ENCODE measurements at places on chromosomes 6 and 20.

DNA sequence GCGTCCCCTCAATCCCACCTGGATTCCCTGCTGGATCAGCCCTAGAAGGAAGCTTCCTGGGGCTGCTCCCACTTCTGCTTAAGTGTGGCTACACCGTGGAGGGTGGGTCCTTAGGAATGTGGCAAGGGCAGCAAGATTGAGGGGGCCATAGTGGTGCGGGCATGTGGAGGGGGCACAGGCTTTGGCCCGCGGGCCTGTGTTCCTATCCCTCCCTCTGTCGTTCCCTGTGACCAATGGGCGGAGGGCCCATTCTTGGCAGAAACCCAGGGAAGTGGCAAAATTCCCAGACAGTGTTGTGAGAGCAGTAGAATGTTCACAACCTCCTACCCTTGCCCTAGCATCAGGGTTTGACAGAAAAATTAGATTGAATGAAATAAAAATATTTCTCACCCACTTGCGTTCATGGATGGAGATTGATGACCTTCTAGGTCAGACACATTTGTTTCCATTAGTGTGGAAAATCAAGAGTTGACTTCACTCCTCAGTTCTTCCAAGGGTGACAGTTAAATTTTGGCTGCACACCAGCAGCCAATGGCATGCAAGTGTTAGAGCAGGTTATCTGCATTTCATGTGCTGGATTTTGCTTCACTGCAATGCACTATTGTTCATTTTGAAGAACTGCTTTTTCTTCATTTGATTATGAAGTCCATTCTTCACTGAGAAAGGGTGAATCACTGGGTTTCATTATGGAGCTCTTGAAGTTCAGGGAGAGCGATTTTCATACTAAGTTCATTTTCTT is 49.3 kb upstream of the AHI1 start:
- no peak for DNase-seq

DNA sequence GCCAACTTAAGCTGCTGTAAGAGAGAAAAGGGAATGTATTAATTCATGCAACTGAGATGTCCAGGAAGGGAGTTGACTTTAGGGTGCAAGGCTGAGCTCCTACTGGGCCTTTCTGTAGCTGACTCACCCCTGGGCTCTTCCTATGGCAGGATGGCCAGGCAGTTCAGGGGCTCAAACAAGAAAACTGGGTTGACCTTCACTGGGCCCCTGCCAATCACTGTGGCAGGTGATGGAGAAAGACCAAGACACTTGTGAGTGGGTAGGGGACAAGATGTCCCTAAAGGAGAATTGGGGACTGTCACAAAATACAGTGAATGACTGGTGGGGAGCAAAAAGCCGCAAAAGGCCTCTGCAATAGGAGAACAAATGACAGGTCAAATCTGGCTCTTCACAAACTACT is 21.5 kb upstream of the RALGAPA2 start:
- DNase-seq = no peak

GRCh38 chr20:48523191-48523995 is 304.4 kb downstream of the PREX1 start:
- no peak for DNase-seq

DNA sequence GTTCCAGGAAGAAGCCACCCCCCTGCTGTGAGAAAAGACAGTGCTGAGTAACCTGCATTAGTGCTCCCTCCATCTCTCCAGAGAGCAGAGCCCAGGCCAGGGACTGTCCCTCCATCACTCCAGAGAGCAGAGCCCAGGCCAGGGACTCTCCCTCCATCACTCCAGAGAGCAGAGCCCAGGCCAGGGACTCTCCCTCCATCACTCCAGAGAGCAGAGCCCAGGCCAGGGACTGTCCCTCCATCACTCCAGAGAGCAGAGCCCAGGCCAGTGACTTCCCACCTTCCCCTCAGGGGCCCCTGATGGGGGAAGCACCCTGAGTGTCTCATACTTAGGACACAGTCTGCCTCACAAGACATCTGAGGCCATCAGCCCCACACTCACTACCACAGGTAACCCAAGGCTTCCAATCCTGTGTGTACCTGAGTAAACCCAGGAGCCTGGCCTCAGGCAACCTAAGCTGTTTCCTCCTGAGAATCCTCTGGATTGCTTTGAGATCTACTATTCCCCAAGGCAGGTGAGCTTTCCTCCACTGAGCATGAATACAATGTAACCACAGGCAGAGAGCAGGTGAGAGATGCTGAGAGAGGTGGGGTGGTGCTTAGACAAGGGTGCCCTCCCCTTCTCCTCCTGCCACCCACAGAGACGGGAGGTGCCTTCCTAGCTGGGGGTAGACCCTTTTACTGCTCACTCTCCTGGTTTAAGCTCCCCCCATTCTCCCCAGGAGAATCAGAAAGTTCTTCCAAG is 4.9 kb downstream of the TBXT start:
- no peak for DNase-seq

- DNase-seq = no peak
Measured at GRCh38 chr20:36998652-36999051, 47.1 kb upstream of the SAMHD1 start.

DNA sequence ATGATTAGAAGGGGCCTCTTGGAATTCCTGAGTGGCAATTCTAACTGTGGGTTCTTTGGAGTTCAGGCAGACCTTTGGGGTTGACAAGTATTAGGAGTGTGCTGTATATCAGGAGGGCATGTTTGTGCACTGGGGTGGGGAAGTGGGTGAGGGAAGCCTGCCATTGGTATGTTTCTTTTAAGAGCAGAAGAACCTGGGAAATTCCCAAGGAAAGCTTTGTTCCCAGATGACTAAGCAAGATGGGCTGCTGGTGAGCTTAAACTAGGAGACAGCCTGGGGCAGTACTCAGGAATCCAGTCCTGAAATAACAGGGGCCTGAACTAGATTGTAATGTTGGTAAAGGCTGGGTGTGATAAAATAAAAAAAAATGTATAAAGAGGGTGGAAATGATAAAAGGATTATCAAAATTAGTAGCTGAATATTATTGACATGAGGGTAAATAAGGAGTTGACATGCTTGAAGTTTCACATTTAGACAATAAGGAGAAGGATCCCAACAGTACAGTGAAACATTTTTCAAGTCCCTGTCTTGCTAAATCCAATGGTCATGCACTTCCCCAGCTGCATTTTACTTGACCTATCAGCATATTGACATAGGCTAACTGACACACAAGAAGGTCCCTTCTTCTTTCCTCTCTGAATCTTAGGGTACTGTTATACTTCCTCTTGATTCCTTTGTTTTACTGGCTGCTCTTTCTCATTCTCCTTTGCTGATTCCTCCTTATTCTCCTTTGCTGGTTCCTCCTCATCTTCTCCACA is 18.4 kb upstream of the IFNGR1 start:
- no peak for DNase-seq

DNA sequence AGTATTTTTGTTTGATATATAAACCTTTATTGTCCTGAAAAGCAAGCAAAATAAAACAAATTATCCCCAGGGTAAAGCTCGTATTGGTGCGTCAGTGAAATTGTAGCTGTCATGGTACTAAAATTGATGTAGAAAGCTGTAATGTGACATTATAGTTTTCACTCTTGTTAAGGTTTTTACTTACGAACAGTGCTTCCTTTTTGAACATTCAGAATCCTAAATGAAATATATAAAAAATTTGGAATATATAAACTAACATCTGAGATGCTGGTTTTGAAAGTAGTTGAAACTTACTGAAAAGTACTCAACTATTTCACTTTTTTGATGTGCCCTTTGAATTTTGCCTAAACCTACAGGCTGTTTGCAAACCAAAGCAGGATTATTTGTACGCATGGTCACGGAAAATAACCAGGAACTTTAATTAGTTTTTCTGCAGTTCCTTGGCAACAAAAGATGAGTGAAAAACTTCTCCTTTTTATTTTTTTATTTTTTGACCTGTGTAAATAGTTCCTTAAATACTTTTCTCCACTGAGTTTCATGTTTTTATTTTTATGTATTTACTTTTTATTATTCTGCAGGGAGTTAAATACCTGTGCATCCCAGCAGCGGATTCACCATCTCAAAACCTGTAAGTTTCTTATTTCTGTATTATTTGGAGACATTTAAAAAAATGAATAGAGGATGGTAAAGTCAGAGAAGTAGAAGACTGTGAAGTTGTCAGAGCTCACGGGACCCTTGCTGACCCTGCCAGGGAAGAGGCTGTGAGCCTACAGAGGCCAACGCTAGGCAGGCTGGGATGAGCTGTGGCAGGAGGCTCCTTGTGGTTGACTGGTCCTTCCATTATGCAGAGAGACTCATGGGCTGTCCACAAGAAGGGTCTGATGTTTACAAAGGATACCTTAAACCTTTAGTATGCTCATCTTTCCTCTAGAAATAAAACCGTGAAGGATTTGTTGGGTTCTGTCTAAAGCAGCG is 42.5 kb downstream of the DUSP22 start:
- no peak for DNase-seq

DNA sequence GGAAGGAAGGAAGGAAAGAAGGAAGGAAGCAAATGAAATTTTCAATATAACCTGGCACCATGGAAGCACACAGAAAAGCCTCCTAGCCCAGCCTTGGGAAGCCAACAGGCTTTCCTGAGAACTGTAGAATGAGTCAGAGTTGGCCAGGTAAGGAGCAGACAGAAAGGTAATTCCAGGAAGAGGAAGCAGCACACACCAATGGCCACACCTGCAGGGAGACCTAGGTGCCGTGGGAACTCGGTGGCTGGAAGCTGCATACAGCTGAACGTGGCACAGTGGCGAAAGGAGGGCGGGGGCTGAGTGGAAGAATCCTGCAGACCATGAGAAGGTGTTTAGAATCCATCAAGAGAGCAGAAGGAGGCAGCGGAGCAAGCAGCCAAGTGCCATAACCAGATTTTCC is 224.8 kb upstream of the RREB1 start:
- no peak for DNase-seq

GRCh38 chr6:110217266-110217665 is 37.0 kb downstream of the CDC40 start:
- DNase-seq = no peak

DNA sequence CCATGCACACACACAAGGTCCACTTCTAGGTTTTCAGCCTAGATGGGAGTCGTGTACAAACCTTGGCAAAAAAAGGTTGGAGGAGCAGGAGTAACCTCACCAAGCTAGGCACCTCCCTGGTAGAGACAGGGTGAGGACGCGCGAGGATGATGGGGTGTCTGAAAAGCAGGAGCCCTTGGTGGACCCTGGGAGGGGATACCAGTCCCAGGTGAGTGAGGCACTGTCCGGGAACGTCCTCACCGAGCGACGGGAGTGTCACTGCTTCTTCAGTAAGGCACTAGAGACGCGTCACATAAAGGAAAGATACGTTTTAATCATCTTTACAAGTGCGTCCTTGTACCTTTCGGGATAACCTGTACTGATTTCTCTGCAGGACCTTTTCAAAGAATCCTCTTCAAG is 29.4 kb upstream of the ZBP1 start:
- DNase-seq = no peak

DNA sequence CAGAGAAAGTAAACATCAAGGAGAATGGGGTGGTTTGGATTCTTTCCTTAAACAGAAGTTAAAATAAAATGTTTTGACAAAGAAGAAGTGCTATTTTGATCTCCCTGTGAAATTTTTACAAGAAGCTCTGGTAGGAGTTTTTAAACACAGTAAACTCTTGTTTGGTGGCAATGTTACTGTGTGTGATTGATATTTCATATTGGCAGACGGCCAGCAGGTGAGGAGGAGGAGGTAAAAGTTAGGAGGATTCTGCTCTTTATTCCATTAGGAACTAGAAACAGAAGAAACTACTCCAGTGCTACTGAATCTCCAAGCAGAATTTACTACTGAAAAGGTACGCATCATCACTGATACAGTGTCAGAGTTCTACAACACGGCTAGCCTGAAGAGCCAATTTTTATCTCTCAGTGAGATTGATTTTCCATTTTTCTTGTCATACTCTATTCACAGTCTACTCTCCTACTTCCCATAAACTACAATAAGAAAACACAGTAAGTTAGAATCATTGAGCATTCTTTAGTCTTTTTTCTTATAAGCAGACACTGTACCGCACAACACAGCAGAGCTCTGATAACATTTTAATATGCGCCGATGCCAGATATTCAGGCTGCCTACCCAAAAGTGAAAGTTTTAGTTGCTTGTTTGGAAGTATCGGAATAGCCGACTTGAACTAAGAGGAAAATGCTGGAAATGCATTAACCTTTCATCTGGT is 21.2 kb upstream of the AFDN start:
- no peak for DNase-seq

GRCh38 chr6:43504756-43505593 is 5.2 kb downstream of the LRRC73 start:
- no peak for DNase-seq

All from activated gamma-delta T cell treated with anti-CD3 and anti-CD28 coated beads, Interleukin-2, amount 50 U/mL, for 16 hours (primary cell).